Fibroblast of upper back skin (primary cell): ENCODE measurements at places on chromosomes 4 and X.
A peak's percentile ranks its signal among the peaks of the same experiment; 100 is the strongest.

GRCh38 chrX:24954732-24955131 is 61.0 kb downstream of the ARX start:
- DNase-seq = no peak

DNA sequence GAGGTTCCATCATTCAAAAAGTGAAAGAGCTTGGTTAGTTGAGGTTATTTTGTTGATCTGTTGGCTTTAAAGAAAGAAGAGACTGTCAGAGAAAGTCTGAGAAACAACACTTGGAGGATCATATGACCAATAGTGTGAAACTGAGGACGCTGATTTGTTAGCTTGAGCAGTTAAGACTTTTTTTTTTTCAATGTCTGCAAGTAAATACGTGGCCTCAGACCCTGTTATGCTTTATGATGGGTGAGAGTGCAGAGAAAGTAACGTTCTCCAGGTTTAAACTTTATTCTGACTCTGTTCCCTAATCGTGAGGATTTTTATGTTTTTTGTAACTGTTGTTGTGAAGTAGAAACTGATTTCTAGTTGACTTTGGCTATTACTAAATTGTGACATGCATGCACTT is 45.9 kb downstream of the GAB1 start:
- no peak for DNase-seq

DNA sequence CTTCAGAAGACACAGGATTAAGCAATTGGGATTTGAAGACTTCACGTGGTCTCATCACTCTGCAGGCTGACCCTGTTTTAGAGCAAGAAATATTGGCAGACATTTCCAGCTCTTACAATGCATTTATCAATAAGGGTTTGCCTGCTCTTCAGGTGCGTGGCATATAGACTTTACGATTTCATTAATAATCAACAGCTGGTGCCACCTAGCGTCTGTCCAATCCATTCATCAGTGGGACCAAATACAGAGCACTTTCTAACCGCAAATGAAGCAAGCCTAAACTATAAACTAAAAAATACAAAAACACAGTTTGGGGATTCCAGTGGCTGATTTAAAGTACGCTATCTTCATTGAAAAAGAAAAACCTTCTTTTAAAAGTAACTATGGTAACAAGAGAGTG is 125.4 kb upstream of the DMD start:
- DNase-seq = peak; percentile 24

- no peak for DNase-seq
Observed at GRCh38 chr4:123896446-123897071, 500.0 kb downstream of the SPRY1 start.

- no peak for DNase-seq
Observed at GRCh38 chr4:99571883-99572282, 2.7 kb upstream of the MTTP start.

- peak; percentile 21 for DNase-seq
Observed at GRCh38 chrX:42678133-42678532, 99.8 kb downstream of the PPP1R2C start.

GRCh38 chr4:20512033-20512792 is 188.0 kb upstream of the PACRGL start:
- no peak for DNase-seq

DNA sequence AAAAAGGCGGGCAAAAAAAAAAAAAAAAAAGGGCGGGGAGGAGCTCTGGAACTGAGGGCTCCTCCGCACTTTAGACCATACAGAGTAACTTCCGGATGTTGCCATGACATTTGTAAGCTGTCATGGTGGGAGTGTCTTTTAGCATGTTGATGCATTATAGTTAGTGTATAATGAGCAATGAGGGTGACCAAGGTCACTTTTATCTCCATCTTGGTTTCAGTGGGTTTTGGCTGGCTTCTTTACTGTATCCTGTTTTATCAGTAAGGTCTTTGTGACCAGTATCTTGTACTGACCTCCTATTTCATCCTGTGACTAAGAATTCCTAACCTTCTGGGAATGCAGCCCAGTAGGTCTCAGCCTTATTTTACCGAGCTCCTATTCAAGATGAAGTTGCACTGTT is 193.4 kb downstream of the UGT8 start:
- DNase-seq = no peak

GRCh38 chr4:70713453-70714078 is 8.2 kb upstream of the RUFY3 start:
- no peak for DNase-seq

- DNase-seq = peak; percentile 43
Observed at GRCh38 chr4:140743194-140743931, 12.8 kb downstream of the TBC1D9 start.

DNA sequence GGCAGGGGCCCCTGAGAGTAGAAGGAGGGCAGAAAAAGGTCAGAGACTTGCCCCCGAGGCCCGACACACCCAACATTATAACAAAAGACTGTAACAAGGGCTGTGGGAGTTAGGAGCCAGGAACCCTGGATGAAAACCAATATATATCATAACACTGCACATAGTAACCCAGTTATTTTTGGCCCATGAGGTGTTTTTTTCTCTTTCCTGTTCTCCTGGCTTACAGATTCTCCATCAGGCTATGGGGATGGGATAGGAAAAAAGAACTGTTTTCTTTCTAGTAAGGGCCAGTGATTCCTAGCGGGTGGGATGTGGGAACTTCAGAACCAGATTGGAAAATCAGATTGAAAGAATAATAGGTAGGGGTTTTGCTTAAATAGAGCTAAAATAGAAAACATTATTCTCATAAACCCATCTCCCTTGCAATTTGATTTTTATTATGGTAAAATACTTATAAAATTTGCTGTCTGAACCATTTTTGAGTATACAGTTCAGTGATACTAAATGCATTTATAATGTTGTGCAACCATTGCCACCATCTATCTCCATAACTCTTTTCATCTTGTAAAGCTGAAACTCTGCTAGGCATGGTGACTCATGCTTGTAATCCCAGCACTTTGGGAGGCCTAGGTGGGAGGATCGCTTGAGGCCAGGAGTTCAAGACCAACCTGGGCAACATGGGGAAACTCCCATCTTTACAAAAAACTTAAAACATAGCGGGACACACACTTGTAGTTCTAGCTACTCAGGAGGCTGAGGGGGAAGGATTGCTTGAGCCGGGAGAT is 33.5 kb downstream of the SNX25 start:
- peak; percentile 35 for DNase-seq

DNA sequence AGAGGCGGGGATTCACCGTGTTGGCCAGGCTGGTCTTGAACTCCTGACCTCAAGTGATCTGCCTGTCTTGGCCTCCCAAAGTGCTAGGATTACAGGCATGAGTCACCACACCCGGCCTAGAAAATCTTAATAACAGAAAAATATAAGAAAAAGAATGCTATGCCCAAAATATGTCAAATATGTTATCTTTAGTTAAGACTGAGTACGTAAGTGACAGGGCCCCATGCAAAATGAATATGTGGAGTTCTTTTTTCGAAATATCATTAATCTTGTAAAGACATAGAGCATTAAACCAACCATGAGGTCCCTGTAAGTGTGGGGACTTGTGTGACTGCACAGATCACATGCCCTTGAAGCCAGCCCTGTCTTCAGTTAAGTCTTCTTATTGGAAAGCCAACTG is 8.9 kb upstream of the ZNF518B start:
- DNase-seq = no peak

- DNase-seq = peak; percentile 63
Observed at GRCh38 chrX:10608099-10608498, 12.3 kb downstream of the MID1 start.

DNA sequence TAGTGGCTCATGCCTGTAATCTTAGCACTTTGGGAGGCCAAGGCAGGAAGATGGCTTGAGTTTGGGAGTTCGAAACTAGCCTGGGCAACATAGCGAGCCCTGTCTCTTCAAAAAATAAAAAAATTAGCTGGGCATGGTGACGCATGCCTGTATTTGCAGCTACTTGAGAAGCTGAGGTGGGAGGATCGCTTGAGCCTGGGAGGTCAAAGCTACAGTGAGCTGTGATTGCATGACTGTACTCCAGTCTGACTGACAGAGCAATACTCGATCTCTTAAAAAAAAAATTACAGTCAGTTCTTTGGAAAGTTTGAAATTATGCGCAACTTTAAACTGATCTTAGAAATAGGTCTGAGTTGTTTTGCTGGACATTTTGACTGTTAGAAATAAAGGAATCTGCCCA is 55.8 kb downstream of the DOCK11 start:
- no peak for DNase-seq

DNA sequence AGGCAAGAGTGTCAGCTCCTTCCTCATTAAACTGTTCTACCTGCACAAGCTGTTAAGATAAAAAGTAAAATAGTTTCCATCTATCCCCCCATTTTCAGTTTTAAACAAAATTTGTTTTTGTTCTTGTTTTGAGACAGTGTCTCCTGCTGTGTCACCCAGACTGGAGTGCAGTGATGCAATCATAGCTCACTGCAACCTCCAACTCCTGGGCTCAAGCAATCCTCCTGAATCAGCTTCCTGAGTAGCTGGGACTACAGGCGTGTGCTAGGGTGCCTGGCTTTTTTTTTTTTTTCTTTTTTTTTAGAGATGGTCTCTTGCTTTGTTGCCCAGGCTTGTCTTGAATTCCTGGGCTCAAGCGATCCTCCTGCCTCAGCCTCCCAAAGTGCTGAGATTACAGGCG is 105.4 kb downstream of the HS6ST2 start:
- DNase-seq = peak; percentile 24

- DNase-seq = peak; percentile 96
Observed at GRCh38 chr4:26083987-26084386, 170.0 kb downstream of the SMIM20 start.

GRCh38 chr4:6032249-6033244 is 14.3 kb upstream of the C4orf50 start:
- DNase-seq = no peak

GRCh38 chr4:158856852-158857251 is 88.0 kb downstream of the FNIP2 start:
- DNase-seq = peak; percentile 58
